ENCODE measurements at places on chromosomes 1 and 21.

GRCh38 chr1:211182746-211183145 is 48.8 kb upstream of the KCNH1 start:
- DNase-seq: no peak

- no peak for DNase-seq
These were observed 91.6 kb downstream of the ZFYVE9 start for GRCh38 chr1:52233463-52233862.

GRCh38 chr1:29641921-29642320 is 405.6 kb downstream of the PTPRU start:
- DNase-seq: no peak

- DNase-seq: no peak
These were observed 27.1 kb upstream of the ERO1B start for GRCh38 chr1:236308827-236309226.

All from smooth muscle cell of the brain vasculature (primary cell).